Stimulated activated CD4-positive, alpha-beta T cell treated with anti-CD3 and anti-CD28 coated beads, Interleukin-2, amount 100 ng/mL, for 24 hours (primary cell): ENCODE measurements at places on chromosomes 1 and 21.

GRCh38 chr21:27248814-27249213 is 281.9 kb upstream of the ADAMTS5 start:
- DNase-seq, result no peak

DNA sequence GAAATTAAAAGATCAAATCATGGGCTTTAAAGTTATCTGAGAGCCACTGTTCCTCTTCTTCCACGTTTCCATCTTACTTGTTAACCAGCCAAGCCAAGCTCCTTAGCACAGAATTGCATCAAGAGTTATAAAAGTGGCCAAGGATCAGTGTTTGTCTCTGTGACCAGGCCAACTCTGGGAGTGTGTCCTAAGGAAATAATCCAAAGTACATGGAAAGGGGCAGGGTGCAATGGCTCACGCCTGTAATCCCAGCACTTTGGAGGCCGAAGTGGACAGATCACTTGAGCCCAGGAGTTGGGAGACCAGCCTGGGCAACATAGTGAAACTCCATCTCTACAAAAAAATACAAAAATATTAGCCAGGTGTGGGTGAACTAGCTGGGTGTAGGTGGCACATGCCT is 10.0 kb upstream of the MPZL1 start:
- no peak for DNase-seq

DNA sequence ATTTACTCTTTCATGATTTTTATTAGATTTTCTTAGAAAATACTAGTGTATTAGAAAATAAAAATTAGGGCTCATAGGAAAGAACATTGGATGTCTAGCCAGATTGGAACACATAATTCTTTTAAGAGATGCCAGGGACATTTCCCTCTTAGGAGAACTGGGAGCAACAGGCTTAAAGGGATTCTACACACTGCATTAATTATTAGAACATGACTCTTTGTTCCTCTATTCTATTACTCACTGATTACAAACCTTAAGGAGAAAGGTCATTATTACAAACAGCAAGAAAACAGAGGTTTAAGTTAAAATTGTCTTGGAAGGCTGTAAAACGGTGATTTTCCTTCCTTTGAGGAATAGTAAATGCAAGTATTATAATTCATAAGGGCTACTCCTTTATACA is 32.9 kb upstream of the VAV3 start:
- DNase-seq, result no peak

GRCh38 chr1:44263568-44264450 is 50.5 kb downstream of the DMAP1 start:
- no peak for DNase-seq

GRCh38 chr1:33088119-33088906 is 7.4 kb downstream of the AZIN2 start:
- no peak for DNase-seq

- no peak for DNase-seq
Measured at GRCh38 chr1:231544943-231545592, 16.6 kb downstream of the TSNAX start.

GRCh38 chr1:170857955-170858354 is 77.4 kb upstream of the MROH9 start:
- DNase-seq, result no peak

- DNase-seq, result no peak
Measured at GRCh38 chr1:61083807-61084440, 1.6 kb downstream of the NFIA start.

DNA sequence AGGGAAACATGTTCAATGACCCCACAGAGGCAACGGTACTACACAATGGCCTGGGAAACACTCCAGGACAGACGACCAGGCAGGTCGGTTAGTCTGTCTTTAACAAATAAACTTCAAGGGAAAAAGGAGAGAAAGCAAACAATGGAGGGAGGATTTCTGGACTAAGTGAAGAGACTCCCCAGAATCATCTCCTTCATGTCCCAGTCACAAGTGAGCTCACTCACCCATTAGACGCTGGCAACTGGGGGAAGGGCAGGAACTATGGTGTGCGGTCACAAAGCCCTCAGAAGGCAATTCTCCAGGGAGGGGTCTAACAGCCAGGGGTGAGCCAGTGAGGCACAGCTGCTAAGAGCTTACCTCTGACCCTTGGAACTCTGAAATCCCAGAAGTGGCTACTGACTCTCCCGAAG is 55.7 kb upstream of the NADK start:
- no peak for DNase-seq

DNA sequence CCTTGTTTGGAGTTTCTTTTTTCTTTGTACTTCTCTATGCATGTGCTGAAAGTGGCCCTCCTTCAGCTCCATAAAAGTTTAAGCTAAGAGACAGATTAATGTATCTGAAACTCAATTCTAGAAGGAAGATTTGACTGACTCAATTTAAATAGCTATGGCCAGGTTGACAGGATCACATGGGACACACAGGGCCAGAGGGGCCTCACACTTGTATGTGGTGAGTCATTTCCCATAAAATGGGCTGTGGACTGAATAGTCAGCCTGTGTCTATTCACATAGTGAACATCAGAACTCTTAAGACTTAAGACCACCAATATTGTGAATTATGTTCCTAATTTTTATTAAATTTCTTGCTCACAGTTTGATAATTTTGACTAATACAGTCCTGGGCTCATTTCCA is 45.7 kb upstream of the DEPDC1 start:
- DNase-seq, result no peak

GRCh38 chr1:223081181-223081994 is 61.7 kb downstream of the TLR5 start:
- DNase-seq, result peak; percentile 77

DNA sequence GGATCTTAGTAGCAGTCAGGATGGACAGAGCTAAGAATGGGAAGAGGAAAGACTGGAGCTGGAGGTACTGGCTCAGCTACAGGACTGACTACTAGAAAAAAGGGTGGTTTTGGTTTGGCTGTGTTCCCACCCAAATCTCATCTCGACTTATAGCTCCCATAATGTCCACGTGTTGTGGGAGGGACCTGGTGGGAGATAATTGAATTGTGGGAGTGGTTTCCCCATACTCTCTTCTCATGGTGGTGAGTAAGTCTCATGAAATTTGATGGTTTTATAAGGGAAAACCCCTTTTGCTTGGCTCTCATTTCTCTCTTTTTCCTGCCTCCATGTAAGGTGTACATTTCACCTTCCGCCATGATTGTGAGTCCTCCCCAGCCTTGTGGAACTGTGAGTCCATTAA is 466.5 kb upstream of the DEPDC1 start:
- DNase-seq, result no peak

GRCh38 chr1:161044535-161044907 is 1.3 kb downstream of the USF1 start:
- no peak for DNase-seq

GRCh38 chr1:200640963-200641401 is 20.4 kb upstream of the KIF14 start:
- DNase-seq, result no peak

GRCh38 chr1:97685360-97685759 is 235.5 kb downstream of the DPYD start:
- no peak for DNase-seq

DNA sequence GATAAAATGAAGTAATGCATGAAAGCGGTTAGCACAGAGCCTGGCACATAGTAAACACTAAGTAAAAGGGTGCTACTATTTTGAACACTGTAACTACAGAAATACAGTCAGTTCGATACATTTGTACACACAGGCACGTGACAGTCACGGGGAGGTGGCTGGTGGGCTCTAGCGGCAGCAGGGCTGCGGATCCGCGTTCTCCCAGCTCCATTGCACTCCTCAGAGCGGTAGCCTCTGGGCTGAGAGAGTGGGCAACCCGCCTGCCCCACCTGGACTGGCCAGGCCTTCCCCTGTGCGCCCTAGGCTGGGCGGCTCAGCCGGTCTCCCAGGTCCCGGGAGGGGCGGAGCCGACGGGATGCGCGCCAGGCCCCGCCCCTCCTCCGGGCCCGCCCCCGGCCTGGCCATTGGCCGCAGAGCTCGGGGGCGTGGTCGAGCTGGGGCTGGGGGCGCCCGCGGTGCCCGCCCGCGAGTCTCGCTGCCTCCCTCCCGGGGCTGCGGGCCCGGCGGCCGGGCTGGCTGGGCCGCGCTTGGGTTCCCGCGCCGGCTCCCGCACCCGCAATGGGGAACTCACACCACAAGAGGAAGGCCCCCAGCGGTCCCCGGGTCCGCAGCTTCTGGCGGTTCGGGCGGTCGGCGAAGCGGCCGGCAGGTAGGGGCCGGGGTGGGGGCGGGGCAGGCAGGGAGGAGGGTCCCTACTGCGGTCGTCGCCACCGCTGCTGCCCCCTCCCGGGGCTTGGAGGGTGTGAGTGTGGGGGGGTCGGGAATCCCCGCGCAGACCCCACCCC is 51.2 kb upstream of the SYNC start:
- peak; percentile 77 for DNase-seq

DNA sequence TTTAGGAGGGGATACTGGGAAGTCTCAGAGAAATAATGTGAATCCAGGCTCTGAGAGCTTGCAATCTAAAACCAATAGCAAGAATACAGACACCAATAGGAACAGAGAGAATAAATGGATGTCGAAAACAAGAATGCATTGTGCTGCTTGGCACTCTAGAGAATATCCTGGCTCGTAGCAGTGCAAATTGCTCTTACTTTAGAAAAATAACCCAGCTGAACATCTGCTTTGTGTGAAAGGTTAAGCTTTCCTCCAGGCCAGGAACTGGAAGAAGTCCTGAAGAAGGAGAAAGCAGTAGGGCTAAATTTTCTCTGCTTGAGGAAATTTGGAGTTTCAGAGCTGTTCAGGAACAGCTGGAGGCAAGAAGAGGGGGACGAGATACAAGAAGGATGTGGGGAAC is 382.3 kb downstream of the HHIPL2 start:
- DNase-seq, result no peak

GRCh38 chr1:3133686-3134085 is 64.7 kb downstream of the PRDM16 start:
- no peak for DNase-seq

GRCh38 chr1:19210772-19211549 is 895 bp upstream of the UBR4 start:
- DNase-seq, result no peak

DNA sequence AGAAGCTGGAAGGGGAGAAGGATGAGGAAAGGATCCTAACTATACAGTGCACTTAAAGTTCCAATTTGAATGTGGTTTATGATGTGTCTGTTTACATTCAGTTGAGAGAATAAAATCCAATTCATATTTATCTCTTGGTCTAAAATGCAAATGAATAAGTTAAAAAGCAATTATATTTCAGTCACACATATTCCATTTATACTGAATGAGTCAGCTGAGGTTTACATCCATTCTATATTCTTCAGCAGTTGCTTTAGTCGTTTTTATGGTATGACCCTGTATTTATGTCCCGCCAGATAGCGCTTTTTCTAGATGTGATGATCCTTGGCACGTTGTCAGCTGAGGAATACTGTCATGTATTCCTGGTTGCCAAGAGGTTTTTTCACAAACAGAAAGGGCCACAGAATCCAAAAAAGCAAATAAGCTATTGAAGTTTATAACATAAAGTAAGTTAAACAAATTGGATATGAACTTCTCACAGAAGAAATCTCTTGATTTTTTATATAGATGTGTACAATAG is 866.2 kb downstream of the NCAM2 start:
- DNase-seq, result no peak

DNA sequence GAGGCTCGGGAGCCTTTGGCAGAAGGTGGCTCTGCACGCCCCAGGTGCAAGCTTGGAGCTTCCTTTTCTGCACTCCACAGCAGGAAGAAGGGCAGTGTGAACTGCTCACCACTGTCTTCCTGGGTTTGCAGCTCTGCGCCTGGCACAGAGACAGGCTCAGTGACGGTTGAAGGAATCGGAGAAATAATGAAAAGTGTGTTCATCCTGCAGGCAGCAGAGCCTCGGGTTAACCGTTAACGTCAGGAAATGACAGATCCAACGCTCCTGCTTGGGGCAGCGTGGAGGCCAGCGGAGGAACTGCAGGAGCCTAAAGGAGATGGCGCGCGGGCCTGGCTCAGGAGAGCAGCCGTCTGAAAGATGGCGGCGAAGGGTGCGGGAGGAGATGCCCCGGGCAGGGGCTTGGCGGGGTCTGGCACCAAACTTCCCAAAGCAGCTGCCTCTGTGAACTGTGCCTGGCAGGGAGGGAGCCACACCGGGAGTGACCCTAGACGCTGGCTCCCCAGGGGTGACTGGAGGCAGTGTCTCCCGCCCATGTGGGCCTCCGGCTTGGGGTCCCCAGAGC is 10.9 kb upstream of the SAMD11 start:
- peak; percentile 17 for DNase-seq

DNA sequence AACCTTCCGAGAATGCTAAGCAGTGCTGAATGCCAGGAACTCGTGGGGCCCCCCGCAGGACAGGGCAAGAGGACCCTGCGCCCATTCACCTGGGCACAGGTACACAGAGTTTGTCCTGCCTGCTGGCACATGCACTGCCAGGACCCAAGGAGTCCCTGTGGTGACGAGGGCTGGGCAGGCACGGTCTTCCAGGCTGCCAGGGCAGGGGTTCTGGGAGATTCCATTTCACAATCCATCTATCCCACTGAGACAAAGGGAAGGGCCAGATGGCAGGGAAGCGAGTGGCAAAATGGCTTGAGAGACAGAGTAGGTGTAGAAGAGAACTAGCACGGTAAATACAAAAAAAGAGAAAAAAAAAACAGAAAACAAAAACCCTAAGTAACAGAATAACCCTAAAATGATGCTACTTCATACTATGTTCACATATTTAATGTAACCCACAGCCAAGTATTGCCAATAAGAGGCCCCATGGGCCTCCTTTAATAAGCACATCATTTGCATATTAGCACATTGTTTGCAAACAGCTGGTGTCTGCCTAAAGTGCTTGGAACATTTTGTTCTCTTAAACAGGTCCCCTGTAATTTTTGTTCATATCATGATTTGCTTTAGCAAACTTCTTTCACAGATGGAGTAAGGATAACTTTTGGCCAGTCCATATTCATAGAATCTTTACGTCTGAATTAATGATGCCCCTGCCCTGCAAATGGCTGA is 83.8 kb downstream of the STUM start:
- no peak for DNase-seq

GRCh38 chr1:109181085-109181806 is 32.5 kb upstream of the SARS1 start:
- no peak for DNase-seq

DNA sequence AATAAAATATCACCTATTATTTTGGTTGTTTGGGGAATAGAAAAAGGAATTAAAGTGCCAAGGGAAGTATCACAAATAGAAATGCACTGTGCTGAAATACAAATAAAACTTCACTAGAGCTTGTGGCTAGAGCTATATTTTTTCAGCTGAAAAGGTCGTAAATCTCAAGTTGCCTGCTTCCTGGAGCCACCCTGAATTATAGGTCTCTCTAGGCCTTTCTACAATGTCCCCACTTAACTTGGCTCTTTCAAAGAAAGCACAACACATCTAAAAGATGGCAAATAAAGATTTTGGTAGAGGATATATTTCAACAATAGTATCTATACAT is 5.0 kb upstream of the RNF2 start:
- DNase-seq, result no peak
